ENCODE measurements at places on chromosomes 2 and 18.

DNA sequence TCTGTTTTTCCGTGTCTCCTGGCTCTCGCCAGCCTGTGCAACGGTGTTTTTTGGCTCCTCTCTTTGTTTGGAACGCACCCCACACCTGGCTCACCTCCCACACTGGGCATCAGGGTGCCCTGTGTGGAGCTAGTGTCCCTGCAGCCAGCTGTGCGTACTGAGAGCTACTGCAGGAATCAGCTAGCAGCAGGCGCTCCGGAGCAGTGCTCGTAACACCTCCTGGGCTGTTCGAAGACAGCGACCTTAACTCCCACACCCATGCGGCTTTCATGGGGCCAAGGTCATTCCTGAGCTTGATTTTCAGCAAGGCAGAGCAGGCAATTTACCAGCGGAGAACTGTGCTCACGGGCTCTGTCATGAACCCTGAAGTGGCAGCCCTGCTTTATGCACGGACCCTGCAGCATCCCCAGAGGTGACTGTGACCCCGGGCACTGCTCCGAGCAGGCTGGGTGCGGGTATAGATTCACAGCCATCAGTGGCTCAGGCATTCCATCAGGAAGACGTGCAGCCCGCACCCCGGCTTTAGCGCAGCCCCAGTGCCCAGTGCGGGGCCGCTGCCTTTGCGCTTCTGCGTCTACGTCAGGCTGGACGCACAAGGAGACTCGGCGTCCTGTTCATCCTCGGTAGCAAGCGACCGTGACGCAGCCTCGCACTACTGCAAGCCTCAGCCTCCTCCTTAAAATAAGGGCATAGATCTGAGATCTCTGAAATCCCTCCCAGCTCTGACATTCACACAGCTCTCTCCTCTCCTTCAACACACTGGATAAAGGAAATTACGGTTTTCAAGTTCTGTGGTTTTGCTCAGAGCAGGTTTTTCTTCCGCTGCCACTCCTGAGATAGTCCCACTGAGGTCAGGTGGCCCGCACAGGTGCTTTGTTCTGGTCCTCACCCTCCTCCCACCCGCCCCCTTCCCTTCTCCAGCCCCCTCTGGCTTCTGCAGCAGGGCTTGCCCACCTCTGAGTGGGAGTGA is 58.2 kb downstream of the ADI1 start:
- DNase-seq = no peak

GRCh38 chr2:160963957-160964356 is 196.3 kb upstream of the TANK start:
- no peak for DNase-seq

- no peak for DNase-seq
These were observed 98.3 kb upstream of the HDAC4 start for GRCh38 chr2:239498981-239499634.

- DNase-seq = no peak
These were observed 420.3 kb upstream of the FSIP2 start for GRCh38 chr2:185318271-185318724.
